Dermis blood vessel endothelial cell (primary cell): ENCODE measurements at places on chromosomes 1 and 21.

DNA sequence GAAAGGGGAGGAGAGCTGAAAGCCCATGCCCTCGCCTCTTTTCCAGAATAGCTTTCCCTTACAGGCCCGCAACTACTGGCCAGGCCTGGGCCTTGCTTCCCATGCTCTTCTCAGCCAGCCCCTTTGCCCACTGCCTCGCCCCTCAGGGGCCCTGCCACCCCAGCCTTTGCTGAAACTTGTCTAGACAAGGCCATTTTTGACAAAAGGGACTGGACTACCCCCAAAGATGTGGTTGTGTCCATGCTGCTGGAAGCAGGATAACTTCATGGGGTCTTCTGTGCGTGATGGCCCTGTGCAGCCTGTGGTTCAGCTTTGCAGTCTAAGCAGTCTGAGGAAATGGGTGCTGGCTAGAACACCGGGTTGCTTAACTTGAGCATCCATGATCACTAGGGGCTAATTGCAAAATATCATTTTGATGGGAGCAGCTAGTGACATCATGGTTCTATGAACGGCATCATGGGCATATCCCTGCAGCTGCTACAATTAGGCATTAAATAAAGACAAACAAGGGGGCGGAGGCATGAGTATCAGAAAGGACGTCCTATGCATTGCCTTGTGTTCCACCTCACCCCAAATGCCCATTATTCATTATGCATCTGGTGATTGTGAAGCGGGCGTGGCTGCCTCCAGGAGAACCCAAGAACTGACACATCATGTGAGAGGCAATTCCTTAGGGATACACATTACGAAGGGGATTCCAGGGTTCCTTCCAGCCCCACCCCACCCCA lies 36.8 kb downstream of the NTPCR start:
- DNase-seq, result no peak

GRCh38 chr1:226762055-226762454 lies 23.0 kb upstream of the ITPKB start:
- DNase-seq, result no peak

DNA sequence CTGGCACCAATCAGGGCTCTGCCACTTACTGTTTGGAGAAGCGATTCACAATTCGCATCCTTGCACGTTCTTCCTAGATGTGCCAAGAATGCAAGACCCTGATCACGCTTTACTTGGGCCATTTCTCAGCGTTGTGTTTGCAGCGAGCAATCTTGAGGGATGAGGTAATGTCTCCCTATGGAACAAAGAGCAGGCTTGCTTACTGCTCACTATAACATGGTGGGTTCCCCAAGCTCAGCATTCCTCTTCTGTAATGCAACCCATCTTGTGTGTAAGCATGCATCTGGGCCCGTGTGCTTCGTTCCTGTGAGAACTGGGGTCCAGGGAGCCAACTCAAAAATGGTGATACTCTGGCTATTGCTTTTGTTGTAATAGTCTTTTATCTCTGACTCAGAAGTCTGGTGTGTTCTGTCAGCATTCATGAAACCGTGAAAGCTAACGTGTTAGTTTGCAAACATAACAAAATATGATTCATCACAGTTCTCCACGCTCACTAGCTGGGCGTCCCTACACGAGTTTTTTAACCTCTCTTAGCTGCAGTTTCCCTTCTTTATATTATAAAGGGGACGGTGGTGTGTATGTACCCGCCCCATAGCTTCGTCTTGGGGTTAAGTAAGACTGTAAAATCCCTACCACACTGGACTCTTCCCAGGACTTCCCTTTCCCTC lies 33.3 kb downstream of the DNTTIP2 start:
- peak; percentile 91 for DNase-seq

DNA sequence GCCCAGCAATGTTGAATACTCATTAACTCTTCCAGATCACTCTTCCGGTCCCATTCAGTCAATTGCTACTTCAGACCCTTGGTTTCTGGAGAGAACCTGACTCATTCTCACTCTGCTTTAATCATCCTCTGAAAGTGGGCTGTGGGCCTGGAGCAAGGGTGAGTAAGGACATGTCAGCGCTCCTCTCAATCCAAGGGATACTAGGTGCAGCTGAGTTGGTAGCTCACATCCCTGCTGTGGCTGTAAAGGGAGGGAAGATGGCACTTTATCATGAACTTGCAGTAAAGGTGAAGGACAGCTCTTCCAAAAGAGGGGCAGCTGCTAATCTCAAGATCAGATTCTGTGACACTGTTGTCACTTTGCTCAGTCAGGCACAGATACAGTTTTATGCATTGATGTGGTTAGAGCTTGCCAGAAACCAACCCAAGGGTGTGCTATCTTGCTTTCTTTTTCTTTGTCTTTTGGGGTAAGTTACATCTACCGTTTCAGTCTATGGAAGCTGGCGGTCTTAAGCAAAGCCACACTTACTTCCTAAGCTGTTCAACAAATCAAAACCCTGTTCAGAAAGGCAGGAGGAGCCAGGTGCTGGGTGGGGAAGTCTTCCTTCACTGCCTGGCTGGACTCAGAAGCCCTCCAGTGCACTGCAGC lies 26.5 kb upstream of the NTPCR start:
- no peak for DNase-seq

- no peak for DNase-seq
Measured at GRCh38 chr1:42759114-42759513, 7.7 kb downstream of the P3H1 start.

DNA sequence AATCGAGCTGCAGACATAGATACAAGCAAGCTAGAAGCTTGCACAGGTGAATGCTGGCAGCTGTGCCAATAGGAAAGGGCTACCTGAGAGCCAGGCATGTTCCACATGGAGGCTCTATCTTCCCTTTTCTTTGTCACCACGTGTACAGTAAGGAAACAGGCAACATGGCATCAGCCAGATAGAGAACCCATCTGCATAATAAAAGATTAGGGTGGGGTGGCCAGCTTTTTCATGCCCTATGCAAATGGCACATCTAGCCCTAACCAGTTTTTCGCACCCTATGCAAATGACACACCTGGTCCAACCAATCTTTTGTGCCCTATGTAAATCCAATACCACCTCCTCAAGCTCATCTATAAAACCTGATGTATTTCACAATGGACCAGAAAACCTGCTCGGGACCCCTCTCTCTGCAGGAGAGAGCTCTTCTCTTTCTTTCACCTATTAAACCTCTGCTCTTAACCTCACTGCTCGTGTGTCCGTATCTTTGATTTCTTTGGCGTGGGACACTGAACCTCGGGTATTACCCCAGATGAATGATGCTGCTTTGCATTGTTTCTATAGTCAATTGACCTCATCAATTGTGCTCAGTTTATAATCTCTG lies 93.9 kb downstream of the SLC30A10 start:
- no peak for DNase-seq

- peak; percentile 49 for DNase-seq
Measured at GRCh38 chr1:243483071-243483771, 227.4 kb downstream of the SDCCAG8 start.

GRCh38 chr1:85502171-85502570 lies 37.2 kb upstream of the DDAH1 start:
- peak; percentile 52 for DNase-seq

DNA sequence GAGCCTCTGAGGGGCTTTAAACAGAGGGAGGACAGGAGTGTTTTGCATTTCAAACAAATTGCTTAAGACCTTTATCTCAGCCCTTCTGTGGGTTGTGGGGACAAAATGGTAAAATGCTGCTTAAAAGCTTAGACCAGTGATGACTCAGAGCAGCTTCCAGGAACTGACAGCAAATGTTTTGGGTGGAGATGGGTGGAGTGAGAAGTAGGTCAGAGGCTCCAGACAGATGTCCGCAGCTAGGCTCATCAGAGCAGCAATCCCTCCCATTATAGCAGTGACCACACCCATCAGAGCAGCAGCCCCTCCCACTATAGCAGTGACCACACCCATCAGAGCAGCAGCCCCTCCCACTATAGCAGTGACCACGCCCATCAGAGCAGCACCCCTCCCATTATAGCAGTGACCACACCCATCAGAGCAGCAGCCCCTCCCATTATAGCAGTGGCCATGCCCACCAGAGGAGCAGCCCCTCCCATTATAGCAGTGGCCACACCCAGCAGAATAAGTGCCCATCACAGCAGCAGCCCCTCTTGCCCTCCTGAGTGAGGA lies 532.2 kb downstream of the MATN1 start:
- no peak for DNase-seq

- no peak for DNase-seq
Measured at GRCh38 chr1:27011976-27012563, 580 bp downstream of the TENT5B start.

- DNase-seq, result no peak
Measured at GRCh38 chr1:3891329-3891865, 8.7 kb downstream of the C1orf174 start.

- no peak for DNase-seq
Measured at GRCh38 chr1:165954940-165955339, 127.5 kb downstream of the UCK2 start.

DNA sequence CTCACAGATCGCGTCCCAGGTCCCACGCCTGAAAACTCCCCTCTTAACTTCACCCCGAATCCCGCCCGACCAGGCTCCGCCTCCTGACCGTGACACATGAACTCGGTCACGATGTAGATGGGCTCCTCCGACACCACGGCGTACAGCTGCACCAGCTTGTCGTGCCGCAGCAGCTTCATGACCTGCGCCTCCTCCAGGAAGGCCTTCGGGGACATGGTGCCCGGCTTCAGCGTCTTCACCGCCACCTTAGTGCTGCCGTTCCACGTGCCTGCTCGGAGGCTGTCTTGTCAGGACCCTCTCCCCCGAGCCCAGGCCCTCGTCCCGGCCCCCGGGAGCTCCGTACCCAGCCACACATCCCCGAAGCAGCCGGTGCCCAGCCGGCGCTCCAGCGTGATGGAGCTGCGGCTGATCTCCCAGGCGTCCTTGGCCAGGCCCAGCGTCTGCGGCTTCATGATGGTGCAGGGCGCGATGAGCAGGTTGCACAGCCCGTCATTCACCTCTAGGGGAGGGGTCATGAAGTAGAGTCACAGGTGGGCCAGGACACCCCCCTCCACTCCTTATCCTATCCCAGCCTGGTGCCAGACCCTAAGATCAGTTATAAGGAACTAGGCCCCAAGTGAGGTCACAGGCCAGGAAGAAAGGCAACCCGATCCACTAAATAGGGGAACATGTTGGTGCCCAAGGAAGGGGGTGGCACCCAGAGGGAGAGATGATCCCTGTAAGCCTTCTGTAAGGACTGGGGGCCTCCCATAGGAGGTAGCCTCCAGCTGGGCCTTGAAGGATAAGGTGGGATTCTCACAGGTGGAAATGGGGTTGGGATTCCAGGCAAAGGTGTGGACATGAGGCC lies 11.6 kb upstream of the AHDC1 start:
- no peak for DNase-seq

- DNase-seq, result no peak
Measured at GRCh38 chr1:177044390-177044789, 120.1 kb downstream of the ASTN1 start.

DNA sequence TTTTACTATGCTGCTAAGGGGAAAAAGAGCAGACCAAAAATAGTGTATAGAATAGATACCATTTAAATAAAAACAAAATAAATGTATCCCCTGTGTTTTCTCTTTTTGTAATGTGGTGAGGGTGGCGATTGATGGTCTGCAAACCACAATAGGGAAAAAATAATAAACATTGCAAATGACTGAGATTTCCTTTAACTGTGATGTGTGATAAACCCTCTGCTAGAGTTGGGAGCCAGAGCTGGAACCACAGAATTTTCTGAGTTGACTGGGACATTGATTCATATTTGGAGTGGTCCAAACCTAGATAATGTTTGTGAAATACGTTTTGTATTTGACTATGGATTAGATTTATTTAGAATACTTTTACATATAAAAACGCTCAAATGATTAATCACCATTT lies 70.6 kb upstream of the PTGFR start:
- no peak for DNase-seq

DNA sequence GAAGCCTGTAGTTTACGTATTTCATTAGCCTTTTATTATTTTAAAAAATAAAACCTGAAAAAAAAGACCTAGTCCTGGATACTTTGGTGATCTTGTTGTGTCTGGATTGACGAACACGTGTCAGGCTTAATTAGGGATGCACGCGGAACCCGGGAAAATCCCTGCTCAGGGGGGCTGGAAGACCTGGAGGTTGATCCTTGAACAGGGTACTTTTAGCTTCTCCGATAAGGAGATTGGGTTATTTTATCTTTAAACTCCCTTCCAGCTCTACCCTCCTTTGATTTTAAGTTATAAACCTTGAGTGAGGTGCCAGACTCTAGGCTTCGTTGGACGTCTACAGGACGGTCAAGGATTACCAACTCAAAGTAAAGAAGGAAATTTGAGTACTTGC lies 552 bp upstream of the ZNF691 start:
- DNase-seq, result no peak
